ENCODE measurements at places on chromosomes 2 and 18.

DNA sequence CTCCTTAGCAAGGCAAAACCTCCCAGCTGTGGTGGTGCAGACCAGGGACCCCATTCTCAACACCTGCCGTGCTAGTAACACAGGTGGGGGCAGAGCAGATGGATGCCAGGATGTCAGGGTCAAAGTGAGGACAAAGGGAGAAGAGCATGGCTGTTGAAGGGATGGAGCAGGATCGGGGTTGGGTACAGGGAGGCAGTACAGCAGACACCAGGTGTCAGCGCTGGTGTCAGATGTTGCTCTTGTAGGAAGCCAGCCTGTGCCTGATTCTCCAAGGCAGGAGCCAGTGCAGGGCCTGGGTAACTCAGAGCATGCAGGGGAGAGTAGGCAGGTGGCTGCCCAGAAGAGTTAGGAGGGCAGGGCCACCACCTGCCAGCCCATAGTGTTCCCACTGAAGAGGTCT lies 222.1 kb upstream of the SPRED2 start:
- DNase-seq, result no peak

DNA sequence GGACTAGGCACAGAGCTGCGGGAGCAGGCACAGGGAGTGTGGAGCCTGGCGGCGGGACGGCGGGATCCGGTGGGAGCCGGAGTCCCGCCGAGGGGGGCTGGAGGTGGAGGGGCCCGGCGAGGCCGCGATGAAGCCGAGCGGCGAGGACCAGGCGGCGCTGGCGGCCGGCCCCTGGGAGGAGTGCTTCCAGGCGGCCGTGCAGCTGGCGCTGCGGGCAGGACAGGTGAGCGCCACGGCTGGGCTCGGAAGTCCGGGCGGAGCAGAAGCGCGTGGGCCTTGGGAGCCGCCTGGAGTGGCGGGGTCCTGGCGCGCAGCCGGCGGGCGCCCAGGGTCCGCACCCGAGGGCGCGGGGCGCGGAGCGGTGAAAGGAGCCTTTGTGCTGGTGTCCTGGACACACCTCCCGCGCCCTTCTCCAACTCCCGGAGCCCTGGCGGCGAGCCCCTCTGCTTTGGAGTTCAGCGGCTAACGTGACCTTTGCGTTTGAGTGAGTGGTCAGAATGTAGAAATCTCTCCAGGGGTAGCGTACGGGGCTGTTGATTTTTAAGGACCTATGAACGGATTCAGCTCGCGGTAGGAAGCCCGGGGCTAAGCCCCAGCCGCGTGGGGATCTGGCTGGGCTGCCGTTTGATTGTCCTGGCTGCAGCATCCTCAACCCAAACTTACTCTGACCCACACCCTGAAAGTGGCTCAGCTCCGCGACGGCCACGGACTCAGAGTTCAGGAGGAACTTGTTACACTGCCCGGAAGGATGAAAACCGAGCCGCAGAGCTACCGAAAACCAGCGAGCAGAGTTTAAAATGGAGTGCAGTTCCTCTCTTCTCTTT lies 448 bp downstream of the IMPA2 start:
- DNase-seq, result peak; percentile 2

DNA sequence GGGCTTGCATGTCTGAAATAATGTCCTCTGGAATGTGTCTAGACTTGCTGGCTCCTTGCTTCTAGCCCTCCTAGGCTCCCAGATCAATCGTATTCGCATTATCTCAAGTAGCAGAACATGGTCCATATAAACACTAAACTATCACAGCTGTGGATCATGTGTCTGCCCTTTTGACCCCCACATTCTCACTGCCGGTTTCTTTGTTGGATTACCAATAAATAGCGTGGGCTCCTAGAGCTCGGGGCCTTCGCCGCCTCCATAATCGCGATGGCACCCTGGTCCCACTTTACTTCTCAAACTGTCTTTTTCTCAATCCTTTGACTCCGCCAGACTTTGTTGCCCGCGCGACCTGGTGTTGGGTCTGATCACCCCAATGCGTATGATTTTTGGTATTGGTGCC lies 6.3 kb upstream of the SCYGR8 start:
- no peak for DNase-seq

- no peak for DNase-seq
Observed at GRCh38 chr2:39506215-39506614, 69.1 kb upstream of the MAP4K3 start.

DNA sequence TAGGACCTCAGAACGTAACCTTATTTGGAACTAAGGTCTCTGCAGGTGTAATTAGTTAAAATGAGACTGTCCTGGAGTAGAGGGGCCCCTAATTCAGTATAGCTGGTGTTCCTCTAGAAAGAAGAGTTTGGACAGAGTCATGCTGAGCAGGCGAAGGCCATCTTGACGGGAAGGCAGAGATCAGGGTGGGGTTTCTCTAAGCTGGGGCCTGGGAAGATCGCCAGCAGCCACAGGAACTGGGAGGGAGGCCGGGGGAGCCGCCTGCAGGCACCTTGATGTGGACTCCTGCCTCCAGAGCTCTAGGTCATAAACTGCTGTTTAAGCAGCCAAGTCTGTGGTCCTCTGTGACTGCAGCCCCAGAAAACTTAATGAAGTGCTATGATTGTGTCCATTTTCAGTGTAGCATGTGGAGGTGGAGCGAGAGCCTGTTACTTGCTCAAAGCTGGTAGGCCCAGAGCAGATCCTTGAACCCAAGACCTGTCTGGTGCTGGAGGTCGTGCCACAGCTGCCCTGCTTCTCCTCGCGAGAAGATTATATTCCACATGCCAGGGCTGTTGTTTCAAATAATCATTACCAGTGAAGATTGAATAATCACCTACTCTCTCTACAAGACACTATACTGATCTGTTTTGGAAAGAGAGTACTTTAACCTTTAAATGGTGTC lies 105.7 kb downstream of the TPO start:
- DNase-seq, result no peak

DNA sequence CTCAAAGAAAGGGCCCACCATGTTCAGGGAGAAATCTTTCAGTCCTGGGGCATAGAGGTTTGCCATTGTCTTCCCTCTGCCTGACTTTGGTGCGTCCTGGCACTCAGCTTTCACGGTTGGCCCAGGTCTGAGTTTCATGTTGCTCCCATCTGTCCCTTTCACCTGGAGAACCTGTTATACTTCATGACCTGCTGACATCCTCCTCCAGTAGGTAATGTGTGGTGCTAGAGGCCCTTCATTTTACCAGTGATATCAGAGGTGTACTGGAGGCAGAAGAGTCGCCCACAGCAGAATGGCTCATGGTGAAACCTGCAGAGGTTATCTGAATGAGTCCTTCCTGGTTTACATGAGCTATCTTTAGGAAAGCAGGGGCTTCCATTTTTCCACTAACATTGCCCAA lies 128.8 kb upstream of the DLX2 start:
- DNase-seq, result no peak

DNA sequence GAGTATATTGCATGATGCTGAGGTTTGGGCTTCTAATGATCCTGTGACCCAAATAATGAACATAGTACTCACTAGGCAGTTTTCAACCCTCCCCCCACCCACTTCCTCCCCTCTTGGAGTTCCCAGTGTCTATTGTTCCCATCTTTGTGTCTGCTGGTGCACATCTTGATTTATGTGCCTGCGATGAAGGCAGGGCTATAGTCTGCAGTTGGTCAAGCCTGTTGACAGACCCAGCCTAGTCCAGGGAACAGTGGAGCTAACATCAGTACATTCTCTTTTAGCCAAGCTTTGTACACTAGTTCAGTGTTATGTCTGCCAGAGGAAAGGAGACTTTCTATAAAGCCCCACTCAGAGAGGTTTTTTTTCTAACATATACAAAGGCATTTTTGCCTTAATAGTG lies 287.6 kb downstream of the CPS1 start:
- DNase-seq, result no peak

GRCh38 chr18:30106356-30106755 lies 936.2 kb downstream of the DSC3 start:
- DNase-seq, result no peak

DNA sequence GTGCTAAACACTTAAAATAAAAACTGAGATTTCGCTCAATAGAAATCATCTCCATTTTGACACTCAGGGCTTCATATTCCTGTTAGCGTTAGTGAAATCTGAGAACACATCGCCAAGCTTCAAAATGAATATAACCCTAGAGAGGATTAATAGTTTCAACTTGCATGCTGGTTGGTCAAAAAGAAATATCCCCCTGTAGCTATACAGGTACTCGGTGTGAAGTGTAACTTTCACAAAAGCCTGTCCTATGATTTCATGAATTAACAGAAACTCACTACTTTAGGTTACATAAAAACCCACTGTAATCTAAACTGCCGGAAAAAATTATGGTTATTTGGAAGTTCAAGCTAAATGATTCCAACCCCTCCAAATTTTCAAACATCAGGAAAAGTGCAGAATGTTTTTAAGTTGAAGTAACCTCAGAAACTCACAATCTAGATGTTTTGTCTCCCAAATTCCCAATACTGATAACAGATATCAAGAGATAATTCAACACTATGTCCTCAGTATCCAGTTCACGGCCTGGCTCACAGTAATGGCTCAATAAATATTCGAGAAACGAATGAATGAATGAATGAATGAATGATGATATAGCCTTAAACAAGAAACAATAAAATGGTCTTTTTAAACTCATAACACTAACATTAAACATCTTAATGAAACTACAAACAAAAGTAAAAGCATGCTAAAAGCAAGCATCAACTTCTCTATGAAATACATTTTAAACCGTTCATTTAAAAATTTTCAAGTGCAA lies 2.5 kb downstream of the TLK1 start:
- DNase-seq, result no peak

DNA sequence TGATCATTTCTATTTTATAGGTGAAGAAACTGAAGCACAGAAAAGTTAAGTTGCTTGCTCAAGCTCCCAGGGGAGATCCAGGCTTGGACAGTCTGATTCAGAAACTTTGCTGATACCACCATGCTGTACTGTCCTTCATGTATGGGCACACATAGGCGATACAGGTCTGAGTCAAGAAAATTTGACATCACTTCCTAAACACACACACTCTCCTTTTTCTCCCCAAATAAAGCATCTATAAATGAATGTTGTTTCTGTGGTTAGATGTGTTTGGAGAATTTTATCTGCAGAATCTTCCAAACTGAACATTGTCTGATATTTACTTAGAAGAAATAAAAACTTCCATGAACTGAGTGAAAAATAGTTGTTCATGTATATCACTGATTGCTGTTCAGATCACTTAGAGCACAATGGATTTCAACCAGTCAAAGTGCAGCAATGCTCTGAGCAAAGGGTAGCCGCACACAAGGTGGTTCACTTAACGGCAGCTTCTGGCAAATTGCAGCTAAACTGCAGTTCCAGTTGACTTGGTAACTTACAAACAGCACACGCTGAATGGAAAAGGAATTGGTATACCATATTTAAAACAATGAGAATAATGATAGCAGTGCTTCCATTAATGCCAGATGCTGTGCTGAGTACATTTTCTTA lies 10.0 kb upstream of the AGFG1 start:
- no peak for DNase-seq

DNA sequence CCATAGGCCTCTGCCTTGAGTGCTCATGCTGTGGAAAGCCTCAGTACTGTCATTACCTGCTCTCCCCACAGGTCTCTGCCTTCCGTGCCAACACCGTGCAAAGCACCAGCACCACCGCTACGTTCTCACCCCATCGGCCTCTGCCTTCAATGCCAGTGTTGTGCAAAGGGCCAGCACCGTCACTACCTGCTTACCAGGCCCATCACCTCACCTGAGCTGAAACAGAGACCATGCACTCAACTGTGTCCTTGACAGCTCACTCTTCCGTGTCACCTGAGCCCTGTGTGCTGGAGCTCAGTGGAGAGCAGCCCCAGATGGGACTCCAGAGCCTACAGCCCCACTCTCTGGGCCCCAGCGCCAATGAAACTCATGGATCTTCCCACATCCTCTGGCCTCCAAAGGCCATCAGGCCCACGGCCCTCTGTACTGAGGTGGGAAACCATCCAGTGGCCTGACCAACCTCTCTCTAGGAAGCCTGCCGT lies 62.7 kb downstream of the ZNF516 start:
- DNase-seq, result no peak

DNA sequence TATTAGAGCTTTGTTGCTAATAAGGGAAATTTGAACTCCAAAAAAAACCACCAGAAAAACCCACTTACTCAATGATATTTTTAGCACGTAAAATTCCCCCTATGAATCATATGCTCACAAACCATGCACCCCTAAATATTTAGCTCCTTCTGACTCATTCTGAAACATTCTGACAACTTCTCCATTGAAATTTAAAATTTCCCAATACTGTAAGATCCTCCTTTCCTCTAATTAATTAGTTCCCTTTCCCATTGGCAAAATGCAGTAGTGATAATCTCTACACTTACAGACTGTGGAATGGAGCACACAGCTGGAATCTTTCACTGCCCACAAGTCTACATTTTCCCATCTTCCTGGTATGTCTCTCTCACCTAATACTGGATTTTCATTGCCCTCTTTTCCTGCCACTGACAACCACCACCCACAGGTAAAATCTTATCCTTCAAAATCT lies 215.8 kb upstream of the ACVR2A start:
- no peak for DNase-seq

DNA sequence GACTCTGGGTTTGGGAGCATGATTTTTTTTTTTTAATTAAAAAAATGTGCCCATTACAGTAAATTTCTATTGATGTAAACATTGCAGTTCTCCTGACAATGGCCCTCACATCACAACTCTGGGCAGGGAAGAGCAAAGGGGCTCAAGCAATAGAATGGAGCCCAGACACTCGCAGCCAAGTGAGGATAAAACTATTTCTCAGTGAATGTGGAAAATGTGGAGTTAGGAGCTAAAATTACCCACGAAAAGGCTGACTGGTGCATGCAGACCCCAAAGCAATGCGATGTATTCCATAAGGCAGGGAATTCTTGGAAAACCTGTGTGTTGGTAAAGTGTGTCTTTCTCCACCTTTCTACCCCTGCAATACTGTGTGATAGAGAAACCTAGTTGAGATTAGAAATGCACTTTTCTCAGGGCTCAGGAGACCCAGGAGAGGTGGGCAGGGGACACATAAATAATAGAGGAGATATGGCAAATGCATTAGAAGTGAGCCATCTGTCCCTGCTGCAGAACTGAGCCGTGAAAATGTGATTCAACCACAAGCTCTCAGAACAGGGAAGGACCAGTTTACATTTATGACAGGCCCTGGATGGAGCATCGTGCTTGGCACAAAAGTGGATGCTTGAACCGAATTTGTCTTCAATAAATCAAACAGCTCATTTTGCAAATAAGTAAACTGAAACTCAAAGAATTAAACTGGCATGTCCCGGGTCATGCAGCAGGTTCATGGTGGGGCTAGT lies 100.1 kb downstream of the MYCN start:
- DNase-seq, result no peak

GRCh38 chr2:9332136-9332852 lies 91.0 kb downstream of the ITGB1BP1 start:
- no peak for DNase-seq

- DNase-seq, result no peak
Observed at GRCh38 chr2:172578054-172578453, 22.2 kb downstream of the PDK1 start.

DNA sequence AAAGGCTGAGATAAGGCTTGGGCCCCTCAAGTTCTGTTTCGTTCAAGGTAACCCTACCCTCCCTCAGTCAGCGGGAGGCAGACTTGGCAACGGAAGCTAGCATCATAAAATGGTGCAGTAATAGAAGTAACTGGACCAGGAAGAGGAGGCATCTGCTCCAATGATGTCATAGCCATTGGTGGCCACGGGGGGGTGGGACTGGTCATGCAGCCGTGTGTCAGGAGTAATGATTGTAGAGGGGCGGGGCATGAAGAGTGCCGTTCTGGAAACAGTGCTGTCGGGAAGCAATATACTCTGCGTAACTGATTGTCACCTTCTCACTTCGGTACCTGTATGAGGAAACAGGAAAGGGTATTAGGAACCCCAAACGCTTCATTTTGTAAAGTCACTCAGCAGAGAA lies 6.9 kb upstream of the POLR2D start:
- DNase-seq, result no peak
